ENCODE measurements at places on chromosomes 12 and 14.

- DNase-seq, result no peak
These were observed 3.4 kb upstream of the RNASE7 start for GRCh38 chr14:21038441-21039422.

DNA sequence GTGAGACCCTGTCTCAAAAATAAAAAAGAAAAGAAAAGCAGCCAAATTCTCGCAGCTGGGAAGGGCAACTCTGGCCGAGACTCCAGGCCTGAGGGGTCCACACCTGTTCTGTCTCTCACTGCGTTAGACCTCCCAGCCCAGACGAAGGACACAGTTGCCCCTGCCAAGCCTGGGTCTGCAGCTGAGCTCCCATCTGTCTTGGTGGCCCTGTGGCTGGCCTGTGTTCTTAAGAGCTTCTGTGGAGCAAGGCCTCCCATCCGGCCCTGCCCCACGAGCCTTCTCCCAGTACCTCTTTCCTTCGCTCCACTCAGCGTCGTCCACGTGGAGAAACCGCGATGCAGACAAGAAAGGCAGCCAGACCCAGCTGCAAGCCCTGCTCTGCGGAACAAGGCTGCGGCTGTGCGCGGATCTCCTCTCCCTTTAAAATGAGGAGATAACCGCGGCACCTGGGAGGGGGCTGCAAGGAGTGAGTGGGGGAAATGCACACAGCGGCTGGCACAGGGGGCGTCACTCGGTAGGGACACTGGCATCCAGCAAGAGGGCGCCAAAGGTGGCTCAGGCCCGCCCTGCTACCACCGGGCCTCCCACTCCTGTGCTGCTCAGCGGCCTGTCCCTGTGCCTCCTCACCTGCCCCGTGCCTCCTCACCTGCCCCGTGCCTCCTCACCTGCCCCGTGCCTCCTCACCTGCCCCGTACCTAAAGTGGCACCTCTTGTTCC, 42.4 kb downstream of the LRRC74A start:
- no peak for DNase-seq

DNA sequence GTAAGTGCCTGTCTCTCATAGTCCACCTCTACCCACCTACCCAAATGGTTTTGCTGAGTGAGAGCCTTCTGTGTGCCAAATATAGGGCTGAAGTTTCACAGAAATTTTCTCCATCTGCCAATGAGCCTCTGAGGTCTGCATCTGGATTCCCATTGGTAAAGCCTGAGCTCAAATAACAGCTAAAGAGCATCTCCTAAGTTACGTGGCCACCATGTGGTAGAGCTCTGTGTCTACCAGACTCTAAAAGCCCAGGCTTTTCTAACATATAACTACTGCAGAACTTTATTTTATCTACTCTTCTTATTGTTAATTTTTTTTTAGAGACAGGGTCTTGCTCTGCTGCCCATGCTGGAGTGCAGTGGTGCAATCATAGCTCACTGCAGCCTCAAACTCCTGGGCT, 16.0 kb downstream of the AMDHD1 start:
- no peak for DNase-seq

DNA sequence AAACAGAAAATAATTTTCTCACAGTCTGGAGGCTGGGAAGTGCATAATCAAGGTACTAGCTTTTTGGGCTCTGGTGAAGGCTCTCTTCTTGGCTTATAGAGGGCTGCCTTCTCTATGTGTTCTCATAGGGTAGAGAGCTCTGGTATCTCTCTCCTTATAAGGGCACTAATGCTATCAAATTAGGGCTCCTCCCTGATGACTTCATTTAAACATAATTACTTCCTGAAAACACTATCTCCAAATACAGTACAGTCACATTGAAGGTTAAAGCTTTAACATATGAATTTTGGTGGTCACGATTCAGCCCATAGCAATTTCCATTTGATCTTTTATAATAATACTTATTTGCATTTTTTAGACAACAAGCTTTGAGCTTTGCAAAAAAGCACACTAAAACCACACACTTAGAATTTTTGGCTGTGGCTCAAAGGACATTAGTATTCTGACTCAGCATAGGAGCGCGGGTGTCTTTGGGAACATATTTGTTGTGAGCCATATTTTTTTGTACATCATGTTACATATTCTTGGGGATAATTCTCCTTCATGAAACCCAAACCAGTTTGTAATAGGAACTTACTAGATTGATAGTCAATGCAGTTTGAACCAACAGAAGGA, 808.1 kb upstream of the FBXO33 start:
- DNase-seq, result no peak

GRCh38 chr12:19498099-19498498, 58.8 kb downstream of the AEBP2 start:
- DNase-seq, result no peak

GRCh38 chr12:46455648-46456352, 83.2 kb upstream of the SLC38A2 start:
- no peak for DNase-seq

DNA sequence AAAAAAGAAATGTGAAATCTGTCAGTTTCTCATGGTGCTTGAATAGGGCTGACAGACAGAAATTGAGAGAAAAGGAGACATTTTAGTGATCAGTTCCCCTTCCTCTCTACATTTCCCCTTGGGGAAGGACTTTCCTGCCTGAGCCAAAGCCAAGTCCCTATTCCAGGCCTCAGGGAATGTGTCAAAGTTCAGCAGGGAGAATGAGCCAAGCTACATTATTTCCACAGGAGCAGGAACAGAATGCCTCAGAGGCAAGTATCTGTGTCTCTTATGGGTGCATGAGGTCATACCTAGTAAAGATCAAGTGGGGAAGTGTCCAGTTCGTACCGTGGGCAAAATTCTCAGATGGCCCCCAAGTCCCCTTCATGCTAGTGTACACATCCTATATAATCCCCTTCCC, 68.6 kb downstream of the IQSEC3 start:
- no peak for DNase-seq

GRCh38 chr14:35215110-35215813, 76.9 kb upstream of the PSMA6 start:
- DNase-seq, result no peak

DNA sequence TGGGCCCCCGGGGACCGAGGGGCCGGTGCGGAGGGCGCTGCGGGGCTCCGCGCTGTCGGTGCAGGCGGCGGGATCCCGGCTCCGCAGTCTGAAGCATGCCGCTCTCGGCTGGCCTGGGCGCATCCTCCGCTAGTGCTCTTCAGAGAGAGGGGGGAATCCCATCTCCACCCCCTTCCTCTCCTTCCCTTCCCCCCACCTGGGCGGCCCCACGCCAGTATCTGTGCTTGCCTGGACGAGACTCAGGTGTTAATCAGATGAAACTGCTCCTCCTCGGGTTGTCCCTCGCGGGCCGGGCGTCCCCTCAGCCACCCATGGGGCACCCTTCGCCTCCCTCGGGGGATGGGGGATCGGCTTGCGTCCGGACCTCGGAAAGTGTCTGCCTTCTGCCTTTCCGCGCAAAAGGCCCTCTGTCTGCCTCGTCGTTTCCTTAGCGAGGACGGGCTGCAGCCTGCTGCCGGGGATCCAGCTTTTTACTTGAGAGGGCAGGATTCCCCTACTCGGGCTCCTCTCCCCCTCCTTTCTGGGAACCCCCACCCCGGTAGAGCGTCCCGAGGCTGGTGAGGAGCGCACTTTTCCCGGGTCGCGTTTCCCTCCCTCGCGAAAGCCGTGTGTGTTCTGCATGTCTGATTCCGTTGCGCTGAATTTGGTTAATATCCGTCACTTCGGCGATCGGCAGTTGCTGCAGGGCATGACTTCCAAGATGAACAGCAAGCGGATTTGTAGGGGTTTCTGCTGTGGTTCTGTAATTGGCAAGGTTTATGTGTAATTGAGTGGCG, 1.1 kb downstream of the GPHN start:
- no peak for DNase-seq

GRCh38 chr14:49637534-49638078, 2.6 kb upstream of the DNAAF2 start:
- no peak for DNase-seq

DNA sequence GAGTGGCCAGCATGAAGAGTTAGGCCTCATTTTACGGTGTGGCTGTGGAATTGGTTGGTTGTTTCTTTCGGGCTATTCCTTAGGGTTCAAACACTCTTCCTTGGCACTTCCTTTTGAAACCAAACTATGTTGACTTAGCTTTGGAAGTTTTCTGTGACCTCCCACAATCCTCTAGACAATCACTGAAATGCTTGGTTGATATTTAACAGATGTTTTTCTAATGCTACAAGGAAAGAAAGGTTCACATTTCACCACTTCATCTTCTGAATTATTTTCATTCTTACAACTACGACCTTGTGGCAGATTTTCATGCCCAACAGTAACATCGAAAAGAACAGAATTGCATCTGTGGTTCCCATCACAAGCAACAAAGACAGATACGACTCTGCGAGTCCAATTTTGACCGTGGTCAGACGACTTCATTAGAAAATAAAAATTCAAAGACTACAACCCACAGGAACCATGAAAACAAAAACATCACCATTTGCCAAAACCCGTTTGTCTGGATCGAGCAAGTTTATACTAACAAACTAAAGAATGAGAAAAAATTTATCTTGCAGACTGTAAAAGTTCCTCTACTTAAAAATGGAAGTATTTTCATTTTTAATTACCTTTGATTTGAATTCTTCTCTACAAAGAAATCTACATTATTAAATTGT, 16.9 kb downstream of the PRKAB1 start:
- DNase-seq, result no peak

- no peak for DNase-seq
These were observed 135.1 kb downstream of the SLC38A1 start for GRCh38 chr12:46133751-46134150.

Data from NCI-H1436 treated with DMSO at 0.1 percent for 48 hours (cell line).